Esophagus mucosa (tissue), 1 donor: ENCODE measurements at places on chromosomes 6 and 20.

GRCh38 chr6:35581633-35582032 lies 68.9 kb upstream of the TULP1 start:
- no peak for ATAC-seq

DNA sequence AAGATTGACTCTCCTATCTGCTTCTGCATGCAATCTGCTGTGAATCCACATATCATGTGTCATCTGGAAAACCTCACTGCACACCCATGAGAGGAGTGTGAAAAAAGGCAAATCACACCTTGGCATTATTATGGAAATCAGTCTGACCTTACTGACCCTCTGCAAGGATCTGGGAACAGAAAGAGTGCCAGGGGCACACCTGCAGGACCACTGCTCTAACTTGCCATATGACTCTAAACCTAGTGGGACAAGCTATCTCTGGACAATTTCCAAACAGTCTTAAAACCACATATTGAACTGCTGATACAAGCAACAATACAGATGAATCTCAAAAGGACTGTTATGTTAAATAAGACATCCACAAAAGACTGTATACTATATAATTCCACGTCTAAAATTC lies 50.3 kb downstream of the ABHD12 start:
- ATAC-seq, result no peak

- ATAC-seq, result peak; percentile 10
Observed at GRCh38 chr20:50980851-50981713, 22.5 kb downstream of the MOCS3 start.

GRCh38 chr6:42028234-42029061 lies 21.9 kb upstream of the TAF8 start:
- ATAC-seq, result no peak

GRCh38 chr6:95094751-95095663 lies 482.3 kb upstream of the MANEA start:
- ATAC-seq, result no peak

- ATAC-seq, result peak; percentile 96
Observed at GRCh38 chr6:158322724-158323560, 10.7 kb downstream of the TULP4 start.

DNA sequence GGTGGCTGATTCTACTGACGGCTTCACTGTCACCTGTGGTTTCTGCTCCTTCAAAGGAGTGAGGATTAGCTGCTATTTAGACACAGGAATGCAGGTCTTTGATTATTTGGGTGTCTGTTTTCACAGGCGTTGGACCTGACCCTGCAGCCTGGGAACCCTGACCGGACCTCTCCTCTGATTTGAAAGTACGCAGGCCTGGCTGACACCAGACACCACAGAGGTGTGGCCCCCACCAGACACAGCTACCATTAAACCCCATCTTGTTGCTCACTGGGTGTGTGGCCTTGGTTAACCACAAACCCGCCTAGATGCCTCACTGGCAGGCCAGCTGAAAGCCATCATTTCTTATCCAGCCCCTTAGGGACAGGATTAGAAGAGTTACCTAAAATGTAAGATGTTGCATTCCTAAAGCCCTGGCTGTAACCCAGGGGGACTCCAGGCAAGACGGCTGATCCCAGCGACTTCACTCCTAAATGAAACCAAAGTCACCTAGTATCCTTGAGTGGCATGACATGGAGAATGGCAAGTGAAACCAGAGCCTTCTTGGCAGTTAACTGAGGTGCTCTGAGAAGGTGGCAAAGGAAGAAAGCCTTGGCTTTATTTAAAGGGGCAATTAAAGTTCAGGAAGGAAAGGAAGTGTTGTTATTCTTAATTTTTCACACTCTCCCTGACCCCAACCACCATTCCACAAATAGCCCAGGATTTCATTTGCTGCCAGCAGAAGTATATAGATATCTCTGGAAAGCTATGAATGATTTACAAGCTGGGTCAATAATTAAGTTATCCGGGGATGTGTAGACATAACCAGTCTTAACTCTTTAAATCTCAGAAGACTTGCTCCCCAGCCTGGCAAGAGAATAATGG lies 169.9 kb downstream of the QRSL1 start:
- ATAC-seq, result peak; percentile 74

- ATAC-seq, result no peak
Observed at GRCh38 chr20:57874141-57874540, 164.3 kb upstream of the PMEPA1 start.

GRCh38 chr6:2344319-2344905 lies 99.0 kb upstream of the GMDS start:
- peak; percentile 94 for ATAC-seq

DNA sequence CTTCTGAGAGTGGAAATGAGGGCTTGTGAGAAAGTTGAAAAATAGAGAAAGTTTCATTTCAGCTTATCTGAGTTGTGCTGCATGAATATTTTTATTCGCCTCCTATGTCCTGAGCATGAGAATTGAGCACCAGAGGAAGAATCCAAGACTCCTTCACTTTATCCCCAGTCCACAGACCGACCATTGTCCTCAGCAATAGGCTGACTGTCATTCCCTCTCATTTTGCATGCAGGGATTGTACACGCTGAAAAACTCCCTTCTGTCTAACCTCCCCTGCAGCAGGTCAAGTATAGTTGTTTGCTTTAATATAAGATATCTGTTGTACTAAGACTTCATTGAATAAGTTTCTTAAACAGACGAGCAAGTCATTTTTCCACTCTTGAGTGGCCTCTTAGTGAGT lies 437.6 kb downstream of the PRKN start:
- no peak for ATAC-seq

GRCh38 chr6:162889303-162889702 lies 161.5 kb downstream of the PACRG start:
- ATAC-seq, result no peak

DNA sequence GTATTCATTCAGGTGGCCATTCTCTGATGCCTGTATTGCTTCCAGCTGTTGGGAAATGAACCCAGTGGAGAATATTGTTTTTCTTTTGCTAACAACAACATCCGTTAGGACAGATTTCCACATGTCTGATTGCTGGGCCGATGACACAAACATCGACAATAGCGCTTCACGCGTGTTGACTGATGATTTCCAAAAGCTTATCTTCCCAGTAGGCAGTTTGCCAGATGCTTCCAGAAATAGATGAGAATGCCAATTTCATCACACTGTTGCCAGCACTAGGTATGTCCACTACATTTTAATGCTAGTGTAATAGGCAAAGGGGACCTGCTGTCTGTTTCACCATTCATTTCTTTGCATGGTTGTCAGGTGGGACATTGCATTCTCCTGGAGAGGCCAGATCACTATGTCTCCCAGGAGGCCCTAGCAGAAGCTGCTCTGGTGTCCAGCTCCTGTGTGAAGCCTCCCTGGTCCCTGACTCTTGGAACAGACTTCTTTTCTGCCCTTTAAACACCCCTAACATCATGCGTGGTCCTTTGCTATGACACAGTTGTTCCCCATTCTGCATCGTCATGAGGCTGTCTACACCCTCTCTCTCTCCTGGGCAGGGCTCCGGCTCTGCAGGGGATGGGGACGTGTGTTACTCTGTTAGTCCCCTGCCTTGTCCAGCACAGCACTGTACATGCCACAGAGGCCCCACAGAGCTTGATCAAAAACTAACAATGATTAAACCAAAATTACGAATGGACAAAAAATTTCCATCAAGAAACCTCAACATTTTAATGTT lies 181.6 kb downstream of the CDH26 start:
- ATAC-seq, result no peak

DNA sequence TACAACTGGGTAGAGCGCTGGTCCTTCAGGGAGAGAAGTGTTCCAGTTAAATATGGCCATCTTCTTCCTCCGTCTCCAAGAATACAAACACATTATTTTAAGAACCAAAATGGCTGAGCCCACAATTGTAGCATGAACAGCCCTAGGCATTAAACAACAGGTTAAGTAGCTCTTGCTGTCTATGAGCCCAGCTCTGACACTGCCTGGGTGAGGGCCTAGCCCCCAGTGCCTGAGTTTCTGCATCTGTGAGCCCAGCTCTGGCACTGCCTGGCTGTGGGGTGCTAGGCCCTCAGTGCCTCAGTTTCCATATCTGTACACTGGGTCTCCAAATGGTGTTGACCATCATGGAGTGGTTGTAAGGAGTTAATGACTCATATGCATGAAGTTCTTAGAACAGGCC lies 24.8 kb upstream of the DACT2 start:
- ATAC-seq, result peak; percentile 13

DNA sequence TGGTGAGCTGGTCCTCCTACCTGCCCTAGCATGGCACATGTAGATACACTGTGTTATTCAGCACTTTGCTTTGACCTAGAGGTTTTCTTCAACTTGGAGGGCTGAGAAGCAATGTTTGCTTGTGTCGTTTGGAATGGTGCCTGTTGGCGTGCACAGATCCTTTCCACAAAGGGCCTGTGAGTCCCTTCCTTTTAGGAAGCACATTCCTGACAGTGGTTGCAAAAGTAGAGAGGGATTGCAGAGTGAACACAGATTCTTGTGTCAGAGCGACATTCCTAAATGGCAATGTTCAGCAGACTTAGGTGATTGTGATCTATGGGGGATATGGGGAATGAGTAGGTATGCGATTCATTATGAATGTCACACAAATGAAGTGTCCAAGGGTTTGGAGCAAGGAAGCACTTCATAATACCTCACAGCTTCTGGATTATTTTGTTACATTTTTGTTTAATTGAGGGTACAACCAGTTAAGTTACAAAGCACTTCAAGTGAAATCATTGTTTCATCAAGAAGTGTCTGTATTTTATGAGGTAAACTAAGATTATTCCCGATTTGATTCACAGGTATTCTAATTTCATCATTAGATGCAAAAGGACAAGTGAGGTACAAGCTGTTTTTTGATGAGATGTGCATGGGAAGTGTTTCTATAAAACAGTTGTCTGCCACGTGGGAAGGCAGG lies 713 bp upstream of the RNF144B start:
- ATAC-seq, result no peak

DNA sequence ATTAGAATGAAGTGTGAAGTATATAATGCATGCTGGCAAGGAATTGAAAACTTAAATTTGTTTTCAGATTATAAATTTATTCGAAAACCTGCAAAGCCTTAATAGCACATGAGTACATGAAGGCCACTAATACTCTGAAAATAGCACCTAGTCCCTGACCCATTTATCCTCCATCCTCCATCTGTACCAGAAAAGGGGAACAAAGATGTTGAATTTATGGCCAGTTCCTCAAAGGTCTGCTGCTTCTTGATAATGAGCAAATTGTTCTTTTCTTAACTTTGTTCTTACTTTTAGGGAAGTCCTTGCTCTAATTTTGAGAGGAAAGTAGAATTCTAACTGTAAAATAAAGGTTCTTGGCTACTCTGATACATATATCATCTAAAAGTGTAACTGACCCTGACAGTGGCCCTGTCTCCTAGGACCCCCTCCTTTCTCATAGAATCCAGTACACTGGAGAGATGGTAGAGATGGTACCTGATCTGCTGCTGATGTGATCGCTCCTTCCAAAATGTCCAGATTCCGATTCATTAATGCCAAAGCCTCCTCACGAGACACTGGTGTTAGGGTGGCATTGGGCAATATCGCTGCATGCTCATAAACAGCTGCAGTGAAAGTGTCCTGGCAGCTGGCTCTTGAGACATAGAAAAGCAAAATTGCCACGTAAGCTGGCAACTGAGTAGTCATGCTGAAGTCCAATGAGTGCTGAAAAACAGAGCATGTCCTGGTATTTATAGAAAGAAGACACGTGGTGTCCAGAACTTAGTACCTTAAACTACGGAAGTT lies at the start of gene VNN1:
Gene VNN1 (minus strand): TSS at position 704 of the 783 bp plus-strand sequence. CDS start 20 bp downstream, at position 684.
- peak; percentile 20 for ATAC-seq

DNA sequence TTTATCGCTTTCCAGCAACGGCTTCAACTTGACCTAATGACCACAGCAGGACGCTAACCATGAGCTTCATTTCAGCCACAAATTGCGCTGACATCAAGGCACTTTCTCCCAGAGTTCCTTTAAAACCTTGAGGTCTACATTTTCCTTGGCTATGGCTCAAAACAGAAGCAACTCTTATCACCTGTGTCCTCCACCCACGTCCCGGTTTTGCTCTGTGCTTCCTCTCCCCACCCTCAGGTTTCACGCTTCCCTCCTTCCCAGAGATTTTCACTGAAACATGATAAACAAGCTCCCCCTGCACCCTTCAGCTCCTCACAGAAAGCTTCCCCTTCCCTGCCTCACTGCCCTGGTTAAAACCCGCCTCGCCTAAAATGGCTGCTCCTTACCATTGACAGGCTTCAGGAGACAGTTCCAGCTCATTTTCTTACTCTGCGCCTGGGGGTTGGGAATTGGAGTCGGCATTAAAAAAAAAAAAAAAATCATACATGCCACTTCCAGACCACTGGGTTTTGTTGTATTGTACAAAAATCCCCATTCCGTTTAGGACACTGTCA lies 229.5 kb downstream of the UBE3D start:
- ATAC-seq, result no peak

DNA sequence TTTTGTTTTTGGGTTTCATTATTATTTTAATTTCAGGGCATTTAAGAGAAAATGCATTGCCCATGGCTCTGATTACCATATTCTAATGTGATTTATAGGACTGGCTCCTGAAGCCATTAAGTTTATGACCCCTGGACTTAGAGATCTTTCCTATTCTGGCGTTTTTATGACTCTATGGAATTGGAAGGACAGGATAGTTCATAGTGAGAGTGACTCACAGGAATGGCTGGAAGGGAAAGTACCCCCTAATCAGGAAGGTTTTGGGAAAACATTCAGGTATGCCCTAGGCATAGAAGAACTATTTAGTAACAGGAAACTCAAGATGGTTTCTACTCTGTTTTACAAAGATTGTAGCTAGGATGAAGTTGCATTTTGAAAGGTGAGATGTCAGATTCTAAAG lies 108.6 kb upstream of the SLC2A12 start:
- ATAC-seq, result no peak

DNA sequence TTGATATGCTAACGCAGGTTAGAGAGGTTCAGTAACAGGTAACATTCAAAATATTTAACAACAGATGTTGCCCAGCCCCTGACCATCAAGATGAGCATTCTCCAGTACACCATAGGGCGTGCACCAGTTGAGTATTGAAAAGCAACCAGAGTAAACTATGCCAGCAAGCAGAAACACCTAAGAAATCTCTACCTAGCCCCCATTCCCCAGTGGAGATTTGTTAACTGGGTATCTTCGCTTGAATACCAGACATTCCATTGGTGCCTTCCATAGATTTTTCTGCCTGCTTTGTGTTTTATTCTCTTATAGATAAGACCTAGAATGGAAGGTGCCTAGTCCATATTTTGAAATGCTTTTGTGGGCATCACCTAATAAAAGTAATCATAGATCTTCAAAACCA lies 623.9 kb downstream of the KIF16B start:
- no peak for ATAC-seq

- no peak for ATAC-seq
Observed at GRCh38 chr6:11149551-11149950, 38.0 kb upstream of the ERVFRD-1 start.
